ENCODE measurements at places on chromosomes 7 and 10.

DNA sequence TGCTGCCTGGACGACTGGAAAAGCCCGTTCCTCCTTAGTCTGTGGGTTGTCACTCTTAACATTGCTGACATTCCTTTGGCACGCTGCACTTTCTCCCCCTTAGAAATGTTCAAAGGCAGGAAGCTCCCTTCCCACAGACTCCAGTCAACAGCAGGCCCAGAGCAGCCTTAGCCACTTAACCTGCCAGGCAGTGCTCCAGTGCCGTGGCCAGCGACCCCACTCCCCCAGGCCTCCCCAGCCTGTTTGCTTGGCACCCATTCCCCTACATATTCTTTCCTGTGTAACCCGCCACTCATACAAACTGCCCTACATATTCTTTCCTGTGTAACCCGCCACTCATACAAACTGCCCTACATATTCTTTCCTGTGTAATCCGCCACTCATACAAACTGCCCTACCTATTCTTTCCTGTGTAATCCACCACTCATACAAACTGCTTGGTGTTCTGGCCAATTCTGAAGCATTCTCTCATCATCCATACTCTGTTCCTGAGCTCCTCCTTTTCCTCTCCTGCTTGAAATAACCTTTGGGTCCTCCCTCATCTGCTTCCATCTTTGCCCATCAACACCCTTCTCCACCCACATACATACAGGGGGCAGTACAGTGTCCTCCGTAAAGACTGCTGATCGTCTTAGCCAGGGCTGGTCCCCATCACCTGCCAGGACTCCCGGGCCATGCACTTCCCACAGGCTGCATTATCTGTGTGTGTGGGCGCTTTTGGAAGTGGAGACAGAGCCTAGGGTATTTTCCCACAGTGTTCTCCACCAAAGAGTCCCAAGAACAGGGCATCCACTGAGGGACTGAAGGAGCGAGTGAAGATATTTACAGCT lies 57.3 kb downstream of the ADARB2 start:
- no peak for DNase-seq

DNA sequence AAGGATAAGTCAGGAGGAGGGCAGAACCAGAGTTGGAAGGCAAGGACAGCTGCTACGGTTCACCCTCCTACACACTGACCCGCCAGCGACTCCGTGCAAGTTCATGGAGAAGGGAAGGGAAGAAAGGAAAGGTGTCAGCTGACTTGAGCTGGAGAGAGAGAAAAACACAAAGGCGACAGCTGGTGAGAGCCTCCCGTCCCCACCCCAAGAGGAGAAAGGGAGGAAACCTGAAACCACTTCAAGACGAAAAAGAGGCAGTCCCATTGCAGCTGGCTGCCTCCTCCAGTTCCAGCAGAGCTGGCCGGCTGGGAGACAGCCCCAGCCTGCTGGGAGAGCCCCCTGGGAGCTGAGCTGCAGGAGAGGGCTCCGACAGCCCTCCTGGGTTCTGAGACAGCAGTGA lies 75.2 kb downstream of the PARD3 start:
- no peak for DNase-seq

DNA sequence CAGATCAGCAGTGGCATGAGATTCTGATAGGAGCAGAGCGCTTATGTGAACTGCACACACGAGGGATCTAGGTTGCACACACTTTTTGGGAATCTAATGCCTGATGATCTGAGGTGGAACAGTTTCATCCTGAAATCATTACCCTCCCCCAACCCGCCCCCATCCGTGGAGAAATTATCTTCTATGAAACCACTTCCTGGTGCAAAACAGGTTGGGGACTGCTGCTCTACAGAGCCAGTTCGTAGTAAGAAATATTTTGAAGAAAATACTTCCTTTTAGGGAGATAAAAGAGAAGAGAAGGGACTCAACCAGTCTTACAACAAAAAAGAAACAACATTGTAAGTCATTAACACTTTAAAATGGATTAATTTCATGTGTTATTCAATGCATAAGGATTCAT lies 1308.2 kb downstream of the GATA3 start:
- DNase-seq, result no peak

DNA sequence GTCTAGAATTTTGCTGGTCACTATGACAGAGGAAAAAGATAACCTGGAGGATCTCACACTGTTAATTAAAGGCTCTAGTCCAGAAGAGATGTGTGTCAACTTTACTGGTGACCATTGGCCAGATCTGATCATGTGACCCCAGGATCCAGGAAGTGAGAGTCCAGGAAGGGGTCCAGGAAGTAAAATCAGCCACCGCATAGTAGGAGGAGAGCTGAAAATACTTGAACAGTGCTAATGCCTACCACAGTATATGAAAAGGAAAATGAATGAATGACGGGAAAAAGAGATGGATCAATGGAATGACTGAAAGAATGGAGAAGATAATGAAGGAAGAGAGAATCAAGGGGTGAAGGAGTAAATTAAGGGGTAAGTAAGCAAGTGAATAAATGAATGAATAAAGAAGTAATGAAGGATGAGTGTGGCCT lies 415.3 kb downstream of the RPS24 start:
- DNase-seq, result no peak

DNA sequence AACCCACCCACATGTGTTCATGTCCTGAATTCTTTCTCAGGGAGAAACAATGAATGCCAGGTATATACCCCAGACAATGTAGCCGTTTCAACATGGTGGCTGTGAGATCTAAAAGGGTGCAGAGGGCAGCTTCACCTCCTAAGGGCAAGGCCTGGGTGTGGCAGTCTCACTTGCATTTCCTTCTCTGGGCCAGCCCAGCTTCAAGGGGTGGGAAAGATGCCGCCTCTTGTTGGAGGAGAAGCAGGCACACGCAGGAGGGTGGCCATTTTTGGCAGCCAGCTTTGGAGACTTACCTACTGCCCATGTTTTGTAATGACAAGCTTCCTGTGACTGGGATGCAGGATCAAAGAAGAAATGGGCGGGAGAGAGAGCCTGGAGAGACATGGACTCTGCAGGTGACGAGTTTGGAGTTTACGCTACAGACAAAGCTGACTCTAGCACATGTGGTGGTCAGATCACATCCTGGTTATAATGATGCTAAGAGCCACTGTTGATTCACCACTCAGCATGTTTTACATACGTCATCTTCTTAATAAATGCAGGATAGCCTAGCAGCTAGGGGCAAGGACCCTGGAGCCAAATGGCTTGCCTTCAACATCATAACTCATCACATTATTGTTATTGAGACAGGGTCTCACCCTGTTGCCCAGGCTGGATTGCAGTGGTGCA lies 116.6 kb downstream of the ANLN start:
- no peak for DNase-seq

- no peak for DNase-seq
Measured at GRCh38 chr7:82410461-82410860, 33.1 kb downstream of the CACNA2D1 start.

GRCh38 chr10:63549810-63550209 lies 28.6 kb downstream of the REEP3 start:
- DNase-seq, result no peak

GRCh38 chr7:151168003-151168786 lies 701 bp upstream of the GBX1 start:
- DNase-seq, result no peak

DNA sequence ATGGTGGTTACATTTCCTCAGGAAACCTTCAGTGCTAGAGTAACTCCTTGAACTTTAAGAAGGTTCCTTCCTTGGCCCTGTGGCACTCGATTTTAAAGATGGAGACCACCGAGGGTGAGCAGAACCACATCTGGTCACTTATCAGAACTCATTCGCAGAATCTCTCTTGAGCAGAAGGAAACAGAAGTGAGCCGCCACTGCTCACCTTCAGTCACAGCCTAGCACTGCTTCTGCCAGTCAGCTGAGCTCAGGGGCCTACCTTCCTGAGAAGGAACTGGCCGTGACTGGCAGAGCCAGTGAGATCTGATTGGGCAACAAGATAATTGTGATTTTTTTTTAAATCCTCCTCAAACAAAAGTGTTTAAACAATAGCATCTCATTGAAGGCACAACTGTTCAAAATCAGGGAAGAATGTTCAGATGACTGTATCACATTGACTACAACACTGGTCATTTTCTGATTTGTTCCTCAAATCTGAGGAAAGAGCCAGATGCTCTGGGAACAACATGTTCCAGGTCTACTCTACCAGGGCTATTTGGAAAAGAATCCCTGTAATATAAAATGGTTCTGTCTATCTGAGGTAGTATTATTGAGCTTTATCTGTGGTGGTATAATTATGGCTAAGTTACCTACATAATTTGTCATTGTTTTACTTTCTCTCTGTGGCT lies 2.7 kb upstream of the SYPL1 start:
- no peak for DNase-seq

GRCh38 chr10:49617121-49618020 lies 3.5 kb downstream of the CHAT start:
- DNase-seq, result no peak

DNA sequence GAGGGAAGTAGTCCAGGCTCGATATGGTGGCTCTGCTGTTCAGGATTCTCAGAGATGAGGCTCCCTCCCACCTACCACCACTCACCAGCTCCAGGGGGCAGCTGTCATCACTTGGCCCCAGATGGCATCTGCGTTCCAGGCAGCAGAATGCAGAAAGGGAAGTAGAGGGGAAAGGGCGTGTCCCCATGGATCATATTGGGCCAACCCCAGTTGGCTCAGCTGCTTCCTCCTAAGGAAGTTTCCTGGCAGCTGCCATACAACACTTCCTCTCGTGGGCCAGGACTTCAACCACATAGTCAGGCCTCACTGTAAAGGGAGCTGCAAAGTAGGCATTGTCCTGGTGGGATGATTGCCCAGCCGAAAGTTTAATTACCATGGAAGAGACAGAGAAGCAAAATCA lies 1.6 kb upstream of the TEX36 start:
- DNase-seq, result no peak

DNA sequence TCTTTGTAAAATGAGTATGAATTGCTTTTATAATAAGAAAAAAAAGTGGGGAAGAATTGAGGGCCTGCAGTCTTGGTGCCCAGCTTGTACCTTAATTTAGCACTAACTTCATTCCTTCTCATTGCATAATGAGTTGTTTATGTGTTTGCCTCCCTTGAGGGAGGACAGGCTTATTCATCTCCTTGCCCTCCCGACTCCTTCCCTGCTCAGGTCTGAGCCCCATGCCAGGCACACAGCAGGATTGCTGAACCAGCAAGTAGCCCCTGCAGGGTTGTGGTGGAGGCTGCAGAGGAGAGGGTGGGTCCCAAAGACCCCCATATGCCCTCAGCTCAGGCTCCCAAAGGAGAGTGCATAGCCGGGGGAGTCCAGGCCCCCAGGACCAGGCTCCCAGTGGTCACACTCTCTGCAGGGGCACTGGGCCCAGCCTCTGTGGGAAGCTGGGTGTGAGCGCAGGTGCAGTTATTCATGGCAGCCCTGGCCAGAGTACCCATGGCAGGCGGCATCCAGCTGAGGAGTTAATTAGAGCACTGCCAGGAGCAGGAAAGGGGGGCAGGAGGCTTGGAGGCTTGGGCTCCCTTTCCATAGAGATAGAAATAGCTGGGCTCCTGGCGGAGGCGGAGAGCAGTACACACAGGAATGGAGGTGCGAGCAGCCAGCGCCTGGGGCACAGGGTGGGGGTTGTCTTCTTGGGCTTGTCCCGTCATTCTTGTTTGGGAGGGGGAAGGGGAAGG lies 28.2 kb upstream of the GOLGA7B start:
- peak; percentile 38 for DNase-seq

GRCh38 chr7:6248581-6248980 lies 23.8 kb downstream of the CYTH3 start:
- DNase-seq, result no peak

DNA sequence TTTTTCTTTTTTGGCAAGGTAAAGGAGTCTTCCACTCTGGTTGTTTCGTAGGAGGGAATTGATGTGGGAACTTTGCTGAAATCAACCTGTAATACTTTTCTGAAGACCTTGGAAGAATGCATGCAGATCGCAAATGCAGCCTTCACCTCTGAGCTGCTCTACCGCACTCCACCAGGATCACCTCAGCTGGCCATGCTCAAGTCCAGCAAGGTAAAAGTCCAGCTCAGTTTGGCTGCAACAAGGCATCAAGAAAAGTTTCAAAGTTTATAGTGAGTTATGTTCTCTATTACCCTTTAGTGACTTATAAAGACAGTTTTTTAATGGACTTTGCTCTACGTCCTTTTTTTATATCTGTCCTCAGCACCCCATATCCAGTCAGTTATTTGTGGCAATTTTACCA lies 21.0 kb downstream of the PLEKHA8 start:
- no peak for DNase-seq

- DNase-seq, result no peak
Measured at GRCh38 chr10:90866050-90866598, 5.7 kb upstream of the RPP30 start.

DNA sequence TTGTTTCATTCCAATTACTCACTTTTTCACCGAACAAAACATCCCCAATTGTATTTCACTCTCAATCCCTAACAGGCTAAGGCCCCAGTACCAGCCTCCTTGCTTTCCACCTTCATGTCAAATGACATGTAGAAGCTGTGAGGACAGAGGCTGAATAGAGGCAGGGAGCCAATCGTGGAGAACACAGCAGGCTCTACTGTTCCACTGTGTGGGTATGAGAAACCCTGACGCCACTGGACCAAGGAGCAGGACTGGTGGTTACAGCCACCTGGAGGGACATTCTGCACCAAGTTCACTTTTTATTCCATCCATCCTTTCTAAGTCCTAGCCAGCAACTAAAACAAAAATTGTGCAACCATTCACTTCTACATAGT lies 502.8 kb downstream of the SORCS1 start:
- no peak for DNase-seq

DNA sequence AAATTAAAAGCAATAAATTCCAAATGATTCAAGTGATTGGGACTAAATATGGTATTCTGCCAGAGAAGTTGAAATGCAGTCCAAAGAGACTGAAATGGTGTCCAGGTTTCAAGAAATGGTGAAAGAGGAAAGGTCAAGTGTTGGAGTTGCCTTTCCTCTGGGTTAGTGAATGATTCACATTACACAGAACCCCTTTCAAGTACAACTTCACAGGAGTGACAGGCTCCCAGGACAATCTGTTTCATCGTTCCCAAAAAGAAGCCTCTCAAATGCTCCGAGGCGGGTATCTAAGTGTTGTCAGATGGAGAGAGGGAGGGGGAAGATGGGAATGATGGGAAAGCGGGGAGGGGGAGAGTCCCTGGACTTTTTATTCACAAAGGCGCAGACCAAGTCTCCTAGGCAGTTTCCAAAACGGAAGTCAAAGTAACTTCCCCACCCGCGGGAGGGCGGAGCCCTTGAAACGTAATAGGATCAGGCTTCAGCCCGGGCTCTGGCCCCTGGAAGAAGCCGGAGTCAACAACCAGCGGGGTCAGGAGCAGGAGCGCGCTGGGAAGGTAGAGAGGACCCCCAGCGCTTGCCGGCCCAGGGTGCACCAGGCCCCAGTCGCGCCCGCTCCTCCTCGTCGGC lies 754 bp downstream of the SLC25A13 start:
- DNase-seq, result no peak

GRCh38 chr7:134660242-134660785 lies 13.7 kb downstream of the BPGM start:
- no peak for DNase-seq
